Activated CD4-positive, CD25-positive, alpha-beta regulatory T cell treated with anti-CD3 and anti-CD28 coated beads, Interleukin-2, amount 50 U/mL, for 16 hours (primary cell): ENCODE measurements at places on chromosomes 3 and 15.
A peak's percentile ranks its signal among the peaks of the same experiment; 100 is the strongest.

DNA sequence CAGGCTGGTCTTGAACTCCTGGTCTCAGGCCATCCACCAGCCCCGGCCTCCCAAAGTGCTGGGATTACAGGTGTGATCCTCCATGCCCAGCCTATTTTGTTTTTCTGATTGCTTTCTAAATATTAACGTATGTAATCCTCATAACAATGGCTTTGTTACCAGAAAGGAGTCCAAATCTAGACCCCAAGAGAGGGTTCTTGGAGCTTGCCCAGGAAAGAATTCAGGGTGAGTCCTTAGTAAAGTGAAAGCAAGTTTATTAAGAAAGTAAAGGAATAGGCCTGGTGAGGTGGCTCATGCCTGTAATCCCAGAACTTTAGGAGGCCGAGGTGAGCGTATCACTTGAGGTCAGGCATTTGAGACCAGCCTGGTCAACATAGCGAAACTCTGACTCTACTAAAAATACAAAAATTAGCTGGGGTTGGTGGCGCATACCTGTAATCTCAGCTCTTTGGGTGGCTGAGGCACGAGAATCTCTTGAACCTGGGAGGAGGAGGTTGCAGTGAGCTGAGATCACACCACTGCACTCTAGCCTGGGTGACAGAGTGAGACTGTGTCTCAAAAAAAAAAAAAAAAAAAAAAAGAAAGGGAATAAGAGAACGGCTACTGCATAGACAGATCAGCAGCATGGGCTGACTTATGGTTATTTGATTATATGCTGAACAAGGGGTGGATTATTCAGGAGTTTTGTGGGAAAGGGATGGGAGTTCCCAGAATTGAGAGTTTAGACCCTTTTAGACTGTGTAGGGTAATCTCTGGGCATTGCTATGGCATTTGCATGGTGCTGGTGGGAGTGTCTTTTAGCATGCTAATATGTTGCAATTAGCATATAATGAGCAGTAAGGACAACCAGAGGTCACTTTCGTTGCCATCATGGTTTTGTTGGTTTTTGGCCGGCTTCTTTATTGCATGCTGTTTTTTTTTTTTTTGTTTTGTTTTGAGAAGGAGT, 36.1 kb downstream of the TYRO3 start:
- DNase-seq, result no peak

DNA sequence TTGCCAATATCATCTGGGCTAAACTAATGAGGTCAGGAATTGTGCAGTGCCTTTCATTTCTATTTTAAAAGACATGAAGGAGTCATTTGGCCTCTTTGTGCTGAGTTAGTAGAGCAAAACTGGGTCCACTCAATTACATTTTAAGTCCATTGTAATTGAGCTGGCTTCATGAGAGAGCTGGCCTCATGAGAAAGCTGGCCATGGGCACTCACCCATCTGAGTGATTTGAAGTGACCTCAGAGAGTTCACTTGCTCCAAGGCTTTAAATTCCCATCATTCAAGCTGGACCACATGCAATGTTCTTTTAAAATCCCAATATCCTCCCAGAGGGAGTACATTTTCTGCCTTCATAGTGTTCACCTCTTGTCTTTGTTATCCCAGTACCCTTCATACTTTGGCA, 335.9 kb upstream of the WNT5A start:
- DNase-seq, result no peak

DNA sequence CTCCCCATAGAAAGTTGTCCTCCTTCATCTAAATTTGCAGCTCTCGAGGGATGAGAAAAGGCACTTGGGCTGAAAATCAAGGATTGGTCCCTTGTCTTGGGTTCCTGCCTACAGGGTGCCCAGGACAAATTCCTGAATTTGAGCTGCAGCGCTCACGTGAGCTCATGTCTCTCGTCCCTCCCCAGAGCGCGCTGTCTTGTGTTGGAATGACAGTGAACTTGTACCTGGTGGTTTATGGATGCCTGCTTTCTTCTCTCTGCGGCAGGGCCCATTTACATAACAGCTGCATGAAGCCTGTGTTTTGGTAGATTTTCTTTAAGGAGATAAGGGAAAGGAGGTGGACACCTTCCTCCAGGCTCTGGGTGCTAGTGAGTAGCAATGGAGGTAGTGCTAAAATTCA, 4.3 kb downstream of the RYR3 start:
- DNase-seq, result no peak

- DNase-seq, result peak; percentile 18
These were observed 21.6 kb upstream of the PAK6 start for GRCh38 chr15:40217166-40217824.

GRCh38 chr3:119672776-119673175, 4.4 kb downstream of the COX17 start:
- no peak for DNase-seq

GRCh38 chr3:36713904-36714303, 50.4 kb downstream of the DCLK3 start:
- no peak for DNase-seq

DNA sequence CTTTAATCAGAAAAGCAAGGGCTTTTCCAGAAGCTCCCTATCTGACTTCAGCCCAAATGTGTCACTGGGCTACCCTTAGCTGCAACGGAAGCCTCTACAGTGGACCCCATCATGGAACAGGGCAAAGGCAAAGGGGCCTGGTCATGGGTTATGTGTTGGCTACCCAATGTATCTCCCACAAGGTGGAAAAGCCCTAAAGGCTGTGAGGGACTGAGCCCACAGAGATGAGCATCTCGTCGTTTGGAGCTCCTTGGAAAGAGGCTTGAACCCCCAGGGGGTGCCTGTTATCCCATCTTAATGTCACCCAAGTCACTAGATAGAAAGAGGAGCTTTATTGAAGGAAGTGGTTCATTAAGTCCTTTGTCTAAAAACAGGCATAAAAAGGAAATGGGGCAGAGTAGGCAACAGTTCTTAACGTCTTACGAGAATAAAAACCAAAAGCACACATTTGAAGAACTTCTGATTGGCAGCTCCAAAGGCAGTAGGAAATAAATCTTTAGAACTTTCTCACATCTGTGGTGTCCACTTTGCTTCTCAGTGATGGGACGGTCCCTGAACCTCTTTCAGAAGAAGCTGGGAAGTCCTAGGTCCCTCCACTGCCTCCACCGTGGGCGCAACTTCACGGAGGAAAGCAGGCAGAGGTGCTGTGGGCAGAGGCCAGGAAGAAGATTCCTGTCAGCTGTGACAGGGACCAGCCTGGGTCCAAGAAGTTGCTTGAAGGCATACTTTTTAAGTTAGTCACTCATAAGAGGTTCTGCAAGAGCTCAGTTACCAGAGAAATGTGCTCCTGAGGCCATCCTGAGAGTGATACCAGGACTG, 93.7 kb downstream of the MYLK start:
- DNase-seq, result no peak

- no peak for DNase-seq
These were observed 34.6 kb downstream of the COPS2 start for GRCh38 chr15:49120832-49121231.

- no peak for DNase-seq
These were observed 29.4 kb downstream of the COL6A5 start for GRCh38 chr3:130374908-130375307.

GRCh38 chr15:68080783-68081182, 26.7 kb downstream of the PIAS1 start:
- DNase-seq, result no peak

DNA sequence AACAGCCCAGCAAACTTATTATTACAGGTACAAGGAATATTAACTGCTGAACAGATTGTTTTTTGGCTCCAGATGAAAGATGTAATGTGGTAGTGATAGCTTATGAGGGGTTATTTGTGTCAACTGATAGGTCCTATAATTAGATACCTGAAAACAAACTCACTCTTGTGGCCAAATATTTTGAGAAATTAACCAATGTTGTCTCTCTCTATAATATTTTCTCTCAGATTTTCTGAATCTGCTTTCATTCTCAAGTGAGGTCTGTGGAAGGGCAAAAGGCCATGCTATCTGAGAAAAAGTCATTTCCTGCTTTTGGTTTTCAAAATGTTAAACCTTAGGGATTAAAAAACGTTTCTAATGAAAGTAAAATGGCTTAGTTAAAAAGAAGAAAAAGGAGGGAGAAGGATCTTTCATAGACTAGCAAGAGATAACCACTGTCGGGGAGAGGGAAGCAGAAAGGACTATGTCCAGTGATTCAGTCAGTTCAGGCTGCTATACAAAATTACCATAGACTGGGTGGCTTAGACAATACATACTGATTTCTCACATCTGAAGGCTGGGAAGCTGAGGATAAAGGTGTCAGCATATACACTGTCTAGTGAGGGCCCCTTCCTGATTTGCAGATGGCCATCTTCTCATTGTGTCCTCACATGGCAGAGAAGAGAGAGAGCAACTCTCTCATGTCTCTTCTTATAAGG, 277.5 kb upstream of the P2RY1 start:
- DNase-seq, result no peak

DNA sequence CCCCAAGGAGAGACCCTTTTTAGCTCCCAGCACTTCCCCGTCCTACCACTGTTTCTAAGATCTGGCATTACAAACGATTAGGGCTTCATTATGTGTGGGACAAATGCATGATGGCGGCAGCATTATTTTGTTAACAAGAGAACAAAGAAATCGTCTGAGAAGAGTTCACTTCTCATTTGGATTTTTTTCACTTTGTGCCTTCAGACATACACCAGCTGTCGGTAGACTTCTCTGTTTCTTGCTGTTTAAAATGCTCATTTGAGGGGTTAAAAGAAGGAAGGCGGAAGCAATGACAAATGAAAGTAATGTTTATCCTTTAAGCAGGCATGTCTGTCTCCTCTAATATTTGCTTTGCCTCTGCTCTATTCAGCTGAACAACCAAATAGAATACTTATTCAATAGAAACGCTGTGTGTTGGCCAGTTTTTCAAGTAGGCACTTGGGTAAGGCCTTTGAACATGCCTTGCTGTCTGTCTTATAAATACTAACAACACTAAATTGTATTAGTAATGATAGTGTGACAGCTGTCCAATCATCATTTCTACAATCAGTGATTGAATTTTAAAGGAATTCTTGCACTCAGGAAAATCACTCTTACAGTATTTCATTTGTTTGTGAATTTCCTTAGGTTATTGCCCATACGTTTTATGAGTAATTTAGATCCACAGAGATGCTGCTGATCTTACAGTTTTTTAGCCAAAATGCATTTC, 382.4 kb downstream of the IL5RA start:
- no peak for DNase-seq

- no peak for DNase-seq
These were observed 63.1 kb downstream of the SPSB4 start for GRCh38 chr3:141114179-141114745.

- no peak for DNase-seq
These were observed 24.7 kb upstream of the ZBED2 start for GRCh38 chr3:111619833-111620232.

- DNase-seq, result no peak
These were observed 24.5 kb downstream of the CXCR6 start for GRCh38 chr3:45967724-45968123.

DNA sequence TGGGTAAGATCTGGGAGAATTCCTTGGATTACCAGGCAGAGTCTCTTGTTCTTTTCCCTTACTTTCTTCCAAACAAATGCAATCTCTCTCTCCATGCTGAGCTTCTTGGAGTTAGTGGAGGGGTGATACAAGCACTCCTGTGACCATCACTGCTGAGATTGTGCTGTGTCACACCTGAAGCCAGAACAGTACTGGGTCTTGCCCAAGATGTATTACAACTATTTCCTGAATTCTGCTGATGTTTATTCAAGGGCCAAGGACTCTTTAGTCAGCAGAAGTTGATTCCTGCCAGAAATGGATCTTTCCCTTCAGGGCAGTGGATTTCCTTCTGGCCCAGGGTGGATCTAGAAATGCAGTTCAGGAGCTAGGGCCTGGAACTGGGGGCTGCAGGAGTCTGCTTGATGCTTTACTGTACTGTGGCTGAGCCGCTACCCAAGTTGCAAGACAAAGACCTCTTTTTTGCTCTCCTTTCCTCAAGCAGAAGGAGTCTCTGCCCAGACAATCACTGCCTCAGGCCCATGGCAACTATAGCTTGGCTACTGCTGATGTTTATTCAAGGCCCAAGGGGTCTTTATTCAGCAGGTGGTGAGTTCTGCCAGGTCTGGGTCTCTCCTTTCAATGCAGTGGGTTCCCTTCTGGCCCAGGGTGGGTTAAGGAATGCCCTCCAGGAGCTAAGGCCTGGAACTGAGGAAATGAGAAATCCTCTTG, 98.8 kb downstream of the SH3GL3 start:
- DNase-seq, result no peak

DNA sequence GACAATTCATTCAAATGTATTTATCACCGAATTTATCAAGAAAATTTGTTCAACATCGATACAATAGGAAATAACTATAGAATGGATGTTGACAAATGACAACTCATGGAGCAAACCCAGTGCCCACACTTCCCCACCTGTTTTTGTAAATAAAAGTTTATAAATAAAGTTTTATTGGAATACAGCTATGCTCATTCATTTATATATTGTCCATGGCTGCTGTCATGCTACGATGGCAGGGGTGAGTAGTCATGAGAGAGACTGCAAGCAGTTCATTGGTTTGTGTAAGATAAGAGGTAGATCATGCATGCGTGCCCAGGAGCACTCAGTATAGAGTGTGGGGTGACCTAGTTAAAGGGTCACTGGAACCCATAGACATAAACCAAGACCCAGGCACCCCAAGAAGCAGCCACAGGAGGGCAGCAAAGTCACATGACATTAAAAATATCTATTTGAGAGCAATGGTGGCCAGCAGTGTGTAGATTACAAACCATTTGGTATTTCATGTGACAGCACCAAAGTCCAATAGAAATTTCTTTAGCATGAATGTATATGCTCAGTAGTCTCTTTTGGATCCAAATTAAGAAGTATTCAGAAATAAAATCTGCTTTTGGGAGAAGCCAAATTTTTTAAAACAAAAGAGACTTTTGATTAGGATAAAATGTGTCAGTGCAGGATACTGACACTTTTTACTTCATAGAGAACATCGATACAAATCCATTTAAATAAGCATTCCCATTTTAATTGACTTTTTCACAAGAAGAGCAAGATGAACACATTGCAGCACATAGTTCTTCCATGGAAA, 794.8 kb downstream of the MCTP2 start:
- DNase-seq, result no peak

DNA sequence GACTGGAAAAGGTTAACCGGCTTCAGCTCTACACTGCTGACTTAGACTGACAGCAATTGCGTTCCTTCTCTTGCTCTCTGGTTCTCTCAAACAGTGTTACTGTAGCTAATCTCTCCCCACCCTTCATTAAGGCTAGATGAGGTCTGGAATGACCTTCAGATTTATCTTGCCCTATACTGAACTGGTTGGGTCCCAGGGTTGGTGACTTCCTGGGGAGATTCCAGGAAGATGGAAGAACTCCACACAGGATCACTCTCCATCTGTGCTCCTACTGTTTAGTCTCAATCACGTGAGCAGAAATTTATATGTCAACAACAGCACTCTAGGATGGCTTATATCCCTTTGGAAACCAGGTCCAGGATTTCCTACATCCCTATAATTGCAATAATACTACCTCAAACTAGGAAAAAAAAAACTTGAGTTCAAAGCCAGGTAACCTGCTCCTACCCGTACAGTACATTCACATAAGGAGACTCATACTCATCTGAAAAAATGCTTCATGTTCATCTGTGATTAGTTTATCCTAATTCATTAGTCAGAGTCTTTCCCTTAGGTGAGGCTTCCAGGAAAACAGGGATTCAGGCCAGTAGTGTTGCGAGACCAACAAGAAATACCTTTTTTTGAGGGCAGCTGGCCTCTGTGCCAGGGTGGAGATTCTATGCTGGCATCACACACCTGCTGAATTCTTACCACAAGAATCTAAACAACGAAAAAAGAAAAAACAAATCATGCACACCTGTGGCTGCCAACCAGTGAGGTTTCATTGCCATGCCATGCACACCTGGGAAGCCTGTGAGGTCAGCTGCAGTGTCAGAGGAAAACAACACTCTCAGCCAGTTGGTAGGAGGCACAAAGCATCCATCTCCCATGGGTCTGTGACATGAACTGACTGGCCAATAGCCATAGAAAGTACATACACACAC, 297.3 kb downstream of the MECOM start:
- no peak for DNase-seq

- no peak for DNase-seq
These were observed 374.1 kb downstream of the RORA start for GRCh38 chr15:60854858-60855564.
